ENCODE measurements at places on chromosomes 4 and X.
A peak's percentile ranks its signal among the peaks of the same experiment; 100 is the strongest.

DNA sequence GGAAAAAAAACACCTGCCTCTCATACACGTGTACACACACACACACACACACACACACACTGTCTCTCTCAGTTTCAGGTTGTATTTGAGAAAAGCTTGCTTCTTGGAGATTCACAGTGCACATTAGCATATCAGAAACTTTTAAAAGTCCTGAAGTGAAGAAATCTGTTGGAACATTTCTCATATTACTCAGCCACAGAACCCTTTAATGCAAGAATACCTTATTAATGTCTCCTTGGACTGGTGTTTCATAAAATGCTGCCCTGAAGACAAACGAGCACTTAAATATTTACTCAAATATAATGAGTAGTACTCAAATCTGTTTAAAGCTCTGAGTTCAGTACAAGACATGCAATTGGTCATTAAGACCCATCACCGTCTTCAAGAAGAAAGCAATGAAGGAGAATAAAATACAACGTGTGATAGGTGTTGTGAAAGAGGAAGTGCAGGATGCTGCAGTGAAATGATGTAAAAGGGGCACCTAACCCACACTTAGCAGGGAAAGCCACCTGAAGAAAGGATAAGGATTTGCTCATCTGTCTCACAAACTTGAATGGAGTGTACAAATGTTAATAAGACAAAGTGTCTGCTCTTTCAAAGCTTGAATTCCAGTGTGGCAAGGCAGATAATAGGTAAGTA, 57.0 kb downstream of the DCLK2 start:
- DNase-seq, result no peak

DNA sequence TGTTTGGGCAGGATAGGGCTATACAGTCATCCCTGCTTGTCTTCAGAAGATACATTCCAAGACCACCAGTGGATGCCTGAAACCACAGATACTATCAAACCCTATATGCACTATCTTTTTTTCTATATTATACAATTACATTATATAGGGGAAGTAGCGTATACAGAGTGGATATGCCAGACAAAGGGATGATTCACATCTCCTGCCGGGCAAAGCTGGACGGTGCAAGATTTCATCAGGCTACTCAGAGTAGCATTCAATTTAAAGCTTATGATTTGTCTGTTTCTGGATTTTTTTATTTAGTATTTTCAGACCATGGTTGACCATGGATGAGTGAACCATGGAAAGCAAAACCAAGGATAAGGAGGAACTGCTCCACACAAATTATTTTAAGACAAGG, 7.0 kb upstream of the AMTN start:
- no peak for DNase-seq

DNA sequence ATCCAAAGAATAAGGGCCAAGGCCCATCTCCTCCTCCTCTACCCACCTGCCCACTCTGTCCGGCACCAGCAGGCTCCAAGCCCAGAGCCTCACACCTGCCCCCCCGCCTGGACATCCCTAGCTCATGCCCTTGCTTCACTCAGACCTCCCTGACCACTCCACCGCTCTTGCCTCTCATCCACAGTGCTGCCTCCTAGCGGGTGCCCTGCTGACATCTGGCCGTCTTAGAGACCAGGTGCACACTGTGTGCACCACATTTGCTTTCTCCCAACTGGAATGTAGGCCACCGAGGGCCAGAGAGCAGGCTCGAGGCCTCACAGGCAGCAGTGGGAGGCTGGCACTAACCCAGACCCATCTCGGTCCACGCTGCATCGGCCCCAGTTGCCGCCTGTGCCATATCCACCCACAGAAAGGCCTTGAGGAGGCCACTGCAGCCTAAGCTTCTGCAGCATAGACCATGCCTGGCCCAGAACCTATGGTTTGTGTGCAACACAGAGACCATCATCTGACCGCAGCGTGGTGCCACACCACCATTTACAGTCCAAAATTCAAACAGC, 13.5 kb downstream of the LETM1 start:
- no peak for DNase-seq

GRCh38 chr4:46844325-46844917, 64.6 kb downstream of the COX7B2 start:
- DNase-seq, result peak; percentile 35

- DNase-seq, result no peak
These were observed 51.9 kb upstream of the DHRSX start for GRCh38 chrX:2552621-2553201.

Data from activated CD4-positive, alpha-beta memory T cell treated with anti-CD3 and anti-CD28 coated beads, Interleukin-2, amount 10 ng/mL, durations not matched to agents 7 days and 5 days (primary cell).